ENCODE measurements at places on chromosomes 3 and 15. TPM values are rescaled to one million over a fixed set of nuclear protein-coding genes. Genes with fewer than 3 reads are reported as not detected.

DNA sequence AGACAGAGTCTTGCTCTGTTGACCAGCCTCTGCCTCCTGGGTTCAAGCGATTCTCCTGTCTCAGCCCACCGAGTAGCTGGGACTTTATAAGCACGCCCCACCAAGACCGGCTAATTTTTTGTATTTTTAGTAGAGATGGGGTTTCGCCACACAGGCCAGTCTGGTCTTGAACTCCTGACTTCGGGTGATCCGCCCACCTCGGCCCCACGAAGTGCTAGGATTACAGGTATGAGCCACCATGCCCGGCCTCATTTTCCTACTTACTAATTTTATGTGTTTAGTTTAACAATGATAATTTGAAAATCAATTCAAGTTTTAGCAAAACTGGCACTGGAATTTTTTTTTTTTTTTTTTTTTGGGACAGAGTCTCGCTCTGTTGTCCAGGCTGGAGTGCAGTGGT is 336.5 kb downstream of the LPP start:
- DNase-seq, result no peak

DNA sequence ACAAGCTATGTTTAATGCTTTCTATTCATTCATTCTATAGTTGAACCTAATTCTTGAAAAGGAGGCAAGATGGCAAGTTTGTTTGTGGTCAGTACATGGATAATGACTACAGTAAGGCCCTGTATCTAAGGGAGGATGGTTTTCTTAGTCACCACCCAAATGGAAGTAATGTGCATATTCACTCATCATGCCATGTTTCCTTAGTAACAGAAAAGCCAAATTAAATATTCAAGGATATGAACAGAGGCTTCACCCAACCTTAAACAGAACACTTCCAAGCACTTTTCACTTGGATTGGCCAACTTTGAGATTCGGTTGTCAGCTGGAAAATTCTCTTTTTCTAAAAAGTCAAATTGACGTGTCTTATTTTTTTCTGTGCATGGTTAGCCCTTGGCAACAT is 805.3 kb upstream of the LMCD1 start:
- no peak for DNase-seq

Gene WDR73
- total RNA-seq, result 32.2 TPM

Gene LRRC34
- 13.7 TPM for total RNA-seq

Gene ASB14
- not detected for total RNA-seq

Gene DPPA2
- not detected for total RNA-seq

Gene EPHB3
- not detected for total RNA-seq

- DNase-seq, result no peak
Observed at GRCh38 chr3:115418583-115418982, 204.7 kb upstream of the GAP43 start.

- DNase-seq, result no peak
Observed at GRCh38 chr3:46866032-46866595, 2.9 kb upstream of the MYL3 start.

Gene AADACL2
- total RNA-seq, result not detected

DNA sequence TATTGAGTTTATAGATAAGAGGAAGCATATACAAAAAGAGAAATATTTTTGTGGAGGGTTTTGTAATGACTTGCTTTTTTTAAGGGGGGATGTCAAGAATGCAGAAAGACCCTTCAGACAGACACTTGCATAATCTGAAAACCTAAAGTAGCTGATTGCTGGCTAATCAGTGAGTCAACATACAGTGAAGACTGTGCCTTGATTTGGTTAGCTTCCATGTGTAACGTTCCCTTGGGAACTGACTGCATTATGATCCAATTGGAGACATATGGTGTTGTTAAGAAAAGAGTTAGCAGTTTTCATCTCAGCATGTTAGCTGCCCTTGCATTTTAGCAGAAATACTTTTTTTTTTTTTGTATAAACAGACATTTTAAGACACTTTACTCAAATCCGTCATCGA is 483.2 kb downstream of the RBMS3 start:
- peak; percentile 32 for DNase-seq

Gene SELENOK
- total RNA-seq, result 25.0 TPM

Gene LMAN1L
- total RNA-seq, result not detected

DNA sequence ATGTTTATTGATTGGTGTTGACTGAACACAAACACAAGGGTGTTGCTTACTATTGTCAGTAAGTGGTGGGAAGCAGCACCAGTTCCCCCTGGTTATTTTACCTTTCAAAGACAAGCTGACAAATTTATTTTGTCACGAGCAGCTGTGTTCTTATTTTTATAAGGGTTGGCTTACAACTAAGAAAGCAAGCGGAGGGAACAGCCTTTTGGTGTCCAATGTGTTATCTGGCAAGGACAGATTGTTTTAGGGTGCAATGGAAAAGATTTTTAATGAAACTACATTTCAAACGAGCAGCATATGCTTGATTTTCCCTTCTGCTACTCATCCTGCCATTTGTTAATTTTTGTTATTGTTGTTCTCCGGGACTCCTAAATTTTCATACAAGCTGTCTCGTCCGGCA is 920.6 kb upstream of the CFAP20DC start:
- no peak for DNase-seq

DNA sequence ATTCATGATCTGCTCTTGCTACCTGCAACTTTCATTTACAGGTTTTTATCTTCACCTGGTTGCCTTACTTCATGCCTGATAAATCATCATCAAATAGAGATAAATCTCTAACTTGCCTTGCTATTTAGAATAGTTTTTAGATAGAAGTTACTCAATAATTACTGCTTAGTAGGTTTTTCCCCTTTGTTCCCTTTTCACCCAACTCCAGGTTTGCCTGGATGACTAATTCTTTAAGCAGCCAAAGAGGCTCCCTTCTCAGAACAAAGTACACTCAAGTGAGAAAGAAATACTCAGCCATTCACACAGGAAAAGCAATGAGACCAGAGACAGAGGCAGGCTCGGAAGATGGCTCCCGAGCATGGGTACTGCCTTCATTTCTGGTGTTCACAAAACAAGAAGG is 268.1 kb upstream of the CRBN start:
- DNase-seq, result no peak

Gene PP2D1
- not detected for total RNA-seq

- peak; percentile 32 for DNase-seq
Observed at GRCh38 chr3:179768080-179768479, 115.2 kb downstream of the USP13 start.

Gene TSPAN3
- 149 TPM for total RNA-seq

DNA sequence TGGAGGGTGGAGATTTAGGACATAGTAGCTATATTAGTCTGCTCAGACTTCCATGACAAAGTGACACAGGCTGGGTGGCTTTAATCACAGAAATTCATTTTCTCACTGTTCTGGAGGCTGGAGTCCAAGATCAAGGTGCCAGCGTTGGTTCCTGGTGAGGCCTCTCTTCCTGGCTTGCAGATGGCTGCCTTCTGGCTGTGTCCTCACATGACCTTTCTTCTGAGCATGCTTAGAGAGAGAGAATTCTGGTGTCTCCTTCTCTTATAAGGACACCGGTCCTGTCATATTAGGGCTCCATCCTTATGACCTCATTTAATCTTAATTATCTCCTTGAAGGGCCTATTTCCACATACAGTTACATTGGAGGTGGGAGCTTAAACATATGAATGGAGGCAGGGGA is 14.9 kb upstream of the SHC4 start:
- no peak for DNase-seq

DNA sequence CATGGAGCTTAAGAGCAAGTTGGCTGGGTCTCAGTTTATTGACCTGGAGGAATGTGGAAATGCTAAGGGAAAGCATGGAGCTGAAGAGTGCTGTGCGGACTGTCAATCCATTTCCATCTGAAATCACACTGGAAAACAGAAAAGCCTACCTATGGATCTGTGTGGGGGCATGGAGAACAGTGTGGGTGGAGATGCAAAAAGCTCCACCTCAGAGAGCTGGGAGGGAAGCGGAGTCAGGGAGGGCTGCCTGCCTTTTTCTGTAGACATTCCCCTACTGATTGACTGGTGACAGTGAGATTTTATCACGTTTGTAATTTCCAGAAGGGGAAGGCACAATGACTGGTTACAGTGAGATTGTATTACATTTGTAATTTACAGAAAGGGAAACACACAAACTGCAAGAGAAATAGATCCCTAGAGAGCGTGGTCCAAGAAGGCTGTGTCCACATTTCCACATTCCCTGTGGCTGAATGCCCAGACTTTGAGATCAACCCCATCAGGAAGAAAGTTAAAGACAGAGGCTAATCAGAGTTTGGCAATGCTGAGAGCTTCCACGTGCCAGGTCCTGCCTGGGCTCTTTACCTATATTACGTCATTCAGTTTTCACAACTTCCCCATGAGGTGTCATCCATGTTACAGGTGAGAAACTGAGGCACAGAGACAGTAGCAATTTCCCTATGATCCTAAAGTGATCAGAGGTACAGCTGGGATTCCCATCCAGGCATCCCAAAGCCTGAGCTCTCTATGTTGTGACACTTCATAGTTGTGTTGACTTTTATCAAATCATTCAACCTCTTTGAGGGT is 67.7 kb upstream of the NSMCE3 start:
- no peak for DNase-seq

GRCh38 chr3:12400616-12401194 is 83.6 kb upstream of the TSEN2 start:
- no peak for DNase-seq

DNA sequence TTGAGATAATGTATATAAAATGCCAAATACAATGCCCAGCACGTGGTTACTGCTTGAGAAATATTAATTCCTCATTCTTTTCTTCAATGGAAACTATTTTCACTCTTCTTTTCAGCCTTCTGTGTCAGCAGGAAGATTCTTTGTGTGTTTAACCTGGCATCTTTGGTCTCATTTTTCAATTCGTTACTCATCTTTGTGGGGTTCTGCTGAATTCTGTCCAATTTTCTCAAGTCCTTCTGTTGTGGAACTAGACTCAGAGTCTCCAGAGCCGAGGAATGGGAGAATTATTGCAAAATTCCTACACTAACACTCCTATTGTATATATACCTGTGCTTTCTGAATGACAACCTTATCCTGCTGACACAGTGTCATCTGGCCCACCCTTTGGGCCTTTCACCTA is 96.8 kb upstream of the RGMA start:
- no peak for DNase-seq

Gene OXSM
- total RNA-seq, result 26.7 TPM

Gene FILIP1L
- total RNA-seq, result 0.05 TPM

DNA sequence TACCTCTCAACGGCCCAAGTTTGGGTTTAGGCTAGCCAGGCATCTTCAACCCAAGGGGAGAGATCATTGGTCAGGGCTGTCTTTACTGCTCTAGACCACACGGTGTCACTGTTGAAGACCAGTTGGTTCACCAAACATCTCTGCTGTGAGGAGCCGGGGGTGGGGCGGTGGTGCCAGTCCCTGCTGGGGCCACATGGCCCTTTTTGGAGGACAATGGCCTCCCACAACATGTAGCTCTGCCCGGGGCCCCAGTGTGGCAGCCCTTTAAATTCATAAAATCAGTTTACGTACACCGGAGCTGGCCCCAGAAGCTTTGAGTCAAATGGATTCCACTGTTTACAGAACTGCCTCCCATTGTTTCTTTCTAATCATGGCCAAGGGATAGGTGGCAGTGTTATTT is 19.1 kb upstream of the TM4SF18 start:
- DNase-seq, result peak; percentile 63

GRCh38 chr15:39597751-39598185 is 16.9 kb downstream of the THBS1 start:
- DNase-seq, result no peak

DNA sequence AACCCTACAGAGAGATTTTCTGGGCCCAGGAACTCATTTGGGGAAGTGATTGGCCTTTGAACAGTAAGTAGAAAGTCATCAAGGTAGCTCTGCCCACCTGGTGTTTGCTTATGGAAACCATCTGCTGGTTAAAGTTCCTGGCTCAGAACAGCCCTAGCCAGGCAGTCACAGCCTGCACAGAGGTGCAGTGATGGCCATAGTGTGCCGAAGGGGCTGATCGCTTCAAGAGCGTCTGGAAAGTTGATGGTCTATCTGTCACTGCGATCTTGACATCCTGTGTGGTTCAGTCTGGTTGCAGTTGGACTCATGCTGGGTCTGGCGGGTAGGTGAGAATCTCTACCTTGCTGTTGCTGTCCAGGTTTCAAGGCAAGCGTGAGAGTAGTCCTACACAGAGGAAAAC is 151.6 kb downstream of the SLCO3A1 start:
- no peak for DNase-seq

- no peak for DNase-seq
Observed at GRCh38 chr3:71958533-71958932, 173.6 kb upstream of the PROK2 start.

DNA sequence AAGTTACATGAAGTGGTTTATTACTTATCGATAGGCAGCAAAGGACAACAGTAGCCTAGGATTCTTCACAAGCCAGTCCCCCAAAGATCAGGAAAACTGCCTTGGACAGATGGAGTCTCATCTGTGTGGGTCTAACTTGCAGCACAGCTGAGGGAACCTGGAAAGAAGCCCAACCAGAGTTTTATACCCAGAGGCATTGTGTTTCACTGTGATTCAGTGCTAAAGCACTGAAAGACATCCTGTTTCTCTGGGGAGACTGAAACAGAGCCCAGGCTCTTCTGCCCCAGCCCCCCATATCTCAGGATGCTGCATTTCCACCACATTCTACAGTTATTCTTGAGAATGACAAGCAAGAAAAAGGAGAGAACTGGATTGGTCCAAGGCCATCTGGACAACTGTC is 48.2 kb upstream of the PYDC2 start:
- no peak for DNase-seq

Gene ANKUB1
- total RNA-seq, result not detected

- no peak for DNase-seq
Observed at GRCh38 chr3:174342941-174343501, 516.1 kb upstream of the NAALADL2 start.

DNA sequence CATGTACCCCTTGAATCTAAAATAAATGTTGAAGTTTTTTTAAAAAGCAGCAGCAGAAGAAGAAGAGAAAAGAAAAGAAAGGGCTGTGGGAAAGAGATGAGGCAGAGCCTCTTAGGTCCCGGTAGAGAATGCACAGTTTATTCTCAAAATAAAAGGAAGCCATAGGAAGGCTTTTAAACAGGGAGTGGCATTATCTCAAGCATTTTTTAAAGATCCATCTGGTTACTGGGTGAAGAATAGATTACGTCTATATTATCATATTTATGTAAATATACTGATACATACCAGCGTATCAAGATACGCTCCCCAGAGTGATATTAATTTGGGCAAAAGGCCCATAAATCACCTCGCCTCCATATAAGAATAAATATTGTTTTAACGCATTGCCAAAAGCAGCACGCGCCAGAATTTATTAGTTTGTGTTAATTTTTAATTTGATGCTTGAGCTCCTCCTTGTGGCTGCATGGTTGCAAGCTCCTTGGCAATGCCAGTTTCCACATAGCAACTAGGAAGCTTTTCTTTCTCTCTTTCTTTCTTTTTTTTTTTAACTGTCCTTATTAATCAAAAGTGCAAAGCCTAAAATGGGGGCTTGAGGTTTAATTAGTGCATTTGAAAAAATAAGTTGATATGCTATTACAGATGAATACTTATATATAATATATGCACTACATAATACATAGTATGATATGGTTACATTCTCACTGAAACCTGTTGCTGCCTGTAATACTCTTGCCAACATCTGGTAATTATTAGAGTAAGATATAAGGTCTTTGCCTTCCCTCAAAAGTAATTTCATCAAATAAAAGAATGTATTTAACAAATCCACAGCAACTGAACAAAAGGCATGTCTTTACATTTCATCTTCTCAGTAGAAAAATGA is 242.8 kb upstream of the UBE2E2 start:
- peak; percentile 32 for DNase-seq
